ENCODE measurements at places on chromosomes 16 and 17.

DNA sequence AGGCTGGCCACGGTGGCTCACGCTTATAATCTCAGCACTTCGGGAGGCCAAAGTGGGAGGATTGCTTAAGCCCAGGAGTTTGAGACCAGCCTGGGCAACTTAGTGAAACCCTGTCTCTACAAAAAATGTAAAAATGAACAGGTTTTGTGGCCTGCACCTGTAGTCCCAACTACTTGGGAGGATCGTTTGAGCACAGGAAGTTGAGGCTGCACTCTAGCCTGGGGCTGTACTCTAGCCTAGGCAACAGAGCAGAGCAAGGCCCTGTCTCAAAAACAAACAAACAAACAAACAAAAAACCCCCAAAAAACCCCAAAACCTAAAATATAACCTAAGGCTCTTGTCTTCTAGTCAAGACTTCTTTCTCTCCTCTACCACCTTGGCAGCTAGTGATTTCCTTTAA is 7.4 kb upstream of the HIGD1B start:
- no peak for DNase-seq

DNA sequence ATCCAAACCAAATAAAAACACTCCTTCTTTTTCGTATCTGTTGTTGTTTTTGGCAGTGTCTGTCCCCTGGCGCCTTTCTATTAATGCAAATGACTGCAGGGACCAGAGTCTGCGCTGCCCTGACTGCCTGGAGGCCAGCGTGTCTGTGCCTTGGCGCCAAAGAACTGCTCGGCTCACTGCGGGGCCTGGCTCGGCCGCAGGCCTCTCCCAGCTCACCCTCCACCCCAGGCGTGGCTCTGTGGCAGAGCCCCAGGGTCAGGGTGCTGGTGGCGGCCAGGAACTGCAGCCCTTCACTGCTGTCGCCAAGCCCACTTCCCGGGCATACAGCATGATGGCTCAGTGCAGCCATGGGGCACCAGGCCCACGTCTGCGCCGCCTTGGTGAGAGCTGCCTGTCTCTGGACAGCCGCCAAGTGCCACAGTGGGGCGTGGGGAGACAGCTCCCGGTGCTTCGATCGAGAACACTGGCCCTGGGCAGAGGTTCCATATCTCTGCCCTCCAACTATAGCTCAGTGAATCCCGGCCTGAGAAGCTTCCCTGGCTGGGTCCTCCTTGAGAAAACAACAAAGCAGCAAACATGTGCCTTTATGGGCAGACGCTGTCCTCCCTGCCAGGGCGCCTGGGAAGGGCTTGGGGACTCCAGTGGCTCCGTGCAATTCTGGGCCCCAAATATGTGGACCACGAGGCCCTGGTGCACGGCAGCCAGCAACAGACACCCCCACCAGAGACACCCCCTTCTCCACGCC is 11.1 kb downstream of the CANT1 start:
- no peak for DNase-seq

DNA sequence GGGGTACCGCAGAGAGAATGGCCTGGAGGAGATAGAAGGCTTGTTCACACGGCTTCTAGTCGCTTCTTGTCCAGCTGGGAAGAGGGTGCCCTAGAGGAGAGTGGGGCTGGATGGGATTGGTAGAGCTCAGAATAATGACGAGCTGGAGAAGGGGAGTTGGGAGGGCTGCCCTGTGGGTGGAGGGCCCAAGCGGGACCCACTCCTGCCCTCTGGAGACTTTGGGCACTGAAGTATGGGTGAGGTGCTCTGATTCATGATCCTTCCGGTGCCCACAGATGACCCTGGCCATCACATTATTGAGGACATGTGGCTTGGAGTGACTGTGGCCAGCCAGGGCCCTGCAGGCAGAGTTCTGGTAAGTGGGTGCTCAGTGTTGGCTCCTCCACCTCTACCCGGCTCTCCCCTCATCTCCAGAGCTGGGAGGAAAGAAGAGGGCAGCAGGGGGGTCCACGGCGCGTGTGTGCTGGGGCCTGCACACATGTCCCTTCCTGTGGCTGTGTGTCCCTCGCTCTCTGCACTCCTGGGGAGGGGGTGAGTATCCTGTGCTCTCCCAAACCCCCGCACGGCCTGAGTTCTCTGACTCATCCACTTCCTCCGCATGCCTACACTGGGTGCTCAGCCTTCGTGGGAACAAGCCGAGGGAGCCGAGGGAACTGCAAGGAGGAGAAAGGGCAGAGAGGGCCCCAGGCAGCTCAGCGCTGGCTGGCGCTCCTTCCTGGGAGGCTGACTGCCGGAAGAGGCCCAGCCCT is 8.5 kb downstream of the ITGA3 start:
- DNase-seq = no peak

DNA sequence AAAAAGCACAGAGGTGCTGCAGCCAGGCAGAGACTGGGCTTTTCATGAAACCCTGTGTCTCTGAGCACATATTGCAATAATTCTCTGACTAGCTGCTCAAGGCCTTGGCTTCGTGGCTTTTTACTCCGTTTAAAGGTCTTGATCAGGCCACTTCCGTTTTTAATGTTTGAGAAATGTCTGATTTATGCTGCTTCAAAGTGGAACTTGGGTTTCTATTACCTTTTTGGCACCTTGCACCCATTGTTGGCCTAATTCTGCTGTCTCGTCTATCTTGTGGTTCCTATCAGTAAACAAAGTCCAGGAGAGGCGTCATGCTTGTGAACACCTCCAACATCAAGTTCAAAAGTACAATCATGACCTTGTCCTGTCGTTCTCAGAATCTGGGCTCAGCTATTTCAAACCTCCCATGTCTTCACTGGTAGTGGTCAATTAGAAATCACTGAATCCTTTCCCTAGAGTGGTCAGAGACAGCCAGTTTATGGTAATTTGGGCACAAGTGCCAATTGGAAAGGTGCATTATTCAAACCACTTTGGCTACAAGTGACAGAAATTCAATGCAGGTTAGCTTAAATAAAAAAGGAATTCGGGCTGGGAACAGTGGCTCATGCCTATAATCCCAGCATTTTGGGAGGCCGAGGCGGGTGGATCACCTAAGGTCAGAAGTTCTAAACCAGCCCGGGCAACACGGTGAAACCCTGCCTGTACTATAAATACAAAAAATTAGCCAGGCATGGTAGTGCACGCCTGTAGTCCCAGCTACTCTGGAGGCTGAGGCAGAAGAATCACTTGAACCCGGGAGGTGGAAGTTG is 33.3 kb upstream of the METTL9 start:
- DNase-seq = no peak

DNA sequence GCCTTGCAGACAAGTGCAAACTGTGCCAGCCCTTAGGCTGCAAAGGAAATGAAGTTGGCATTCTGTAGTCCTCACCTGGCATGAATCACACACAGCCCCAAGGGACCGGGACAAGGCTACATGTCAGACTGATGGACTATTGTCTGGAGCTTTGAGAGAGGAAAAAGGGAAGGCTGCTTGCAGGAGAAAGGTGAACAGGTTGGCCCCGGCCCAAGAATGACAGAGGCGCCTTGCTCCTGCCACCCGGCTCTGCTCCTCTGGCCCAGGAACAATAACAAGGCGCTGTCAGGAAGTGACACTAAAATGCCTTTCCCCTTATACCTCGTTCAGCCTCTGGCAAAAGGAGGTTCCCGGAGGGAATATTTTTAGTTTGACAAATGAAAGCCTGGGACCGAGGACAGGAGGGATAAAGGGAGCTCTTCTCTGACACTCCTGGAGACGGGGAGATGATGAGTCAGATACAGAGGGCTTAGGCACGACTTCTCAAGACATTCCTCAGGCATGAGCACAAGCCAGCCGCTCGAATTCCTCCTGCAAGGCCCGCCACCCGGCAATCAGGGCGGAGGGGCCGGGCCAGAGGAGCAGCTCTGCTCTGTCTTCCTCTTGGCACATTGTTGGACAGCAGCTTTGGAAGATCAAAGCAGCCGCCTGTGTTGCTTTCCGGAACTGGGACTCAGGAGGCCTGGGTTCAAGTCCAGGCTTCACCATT is 105.8 kb downstream of the NOG start:
- no peak for DNase-seq

DNA sequence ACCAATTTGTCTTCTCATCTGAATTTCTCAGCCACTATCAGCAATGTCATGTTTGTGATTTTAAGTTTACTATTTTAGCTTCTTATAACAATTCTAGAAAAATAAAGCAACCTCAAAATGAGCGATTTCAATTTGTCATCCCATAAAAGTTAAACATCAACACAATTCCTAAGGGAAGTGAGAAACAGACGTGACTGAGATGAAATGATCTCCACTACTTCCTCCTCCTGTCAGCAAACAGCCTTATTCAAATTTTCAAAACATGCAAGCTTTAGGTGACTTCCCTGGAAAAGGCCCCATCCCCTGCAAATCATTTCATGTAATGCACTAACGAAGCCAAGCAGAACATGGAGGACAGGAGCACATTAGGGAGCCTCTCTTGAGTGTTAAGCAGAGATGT is 64.9 kb downstream of the ZNF652 start:
- DNase-seq = no peak

GRCh38 chr16:77840673-77841501 is 52.5 kb downstream of the VAT1L start:
- DNase-seq = no peak

DNA sequence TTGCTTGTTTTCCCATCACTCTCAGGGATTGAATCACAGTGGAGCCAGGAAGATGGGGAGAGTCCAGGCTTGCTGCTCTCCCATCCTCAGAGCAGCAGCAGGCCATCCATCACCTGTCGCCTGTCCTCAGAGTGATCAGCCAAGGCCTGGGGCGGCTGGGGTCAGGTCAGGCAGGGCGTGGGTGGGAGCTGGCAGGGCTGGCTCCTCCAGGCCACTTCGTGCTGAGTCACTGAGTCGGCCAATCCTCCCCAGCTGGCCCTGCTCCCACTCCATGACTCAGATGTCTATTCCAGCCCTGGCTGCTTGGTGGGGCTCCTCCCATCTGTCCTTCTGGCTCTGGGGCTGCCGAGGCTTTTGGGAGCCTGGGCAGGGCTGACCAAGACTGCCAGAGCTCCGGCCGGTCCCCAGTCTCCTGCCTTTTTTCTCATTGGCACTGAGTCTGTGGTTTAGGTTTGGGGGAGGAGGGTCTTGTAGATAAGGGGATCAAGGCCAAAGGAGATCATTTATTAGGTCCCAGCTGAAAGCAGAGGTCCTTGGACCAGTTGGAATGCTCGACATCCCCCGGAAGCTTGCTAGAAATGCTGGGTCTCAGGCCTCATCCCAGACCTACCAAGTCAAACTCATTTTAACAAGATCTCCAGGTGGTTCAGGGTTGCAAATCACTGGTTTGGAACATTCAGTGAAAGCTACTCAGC is 72.7 kb downstream of the ABCC1 start:
- no peak for DNase-seq

All from effector memory CD8-positive, alpha-beta T cell (primary cell).